Stimulated activated naive CD4-positive, alpha-beta T cell (primary cell): ENCODE measurements at places on chromosomes 12 and 14.

GRCh38 chr14:31205681-31206535 is 1.7 kb downstream of the HECTD1 start:
- peak; percentile 10 for DNase-seq

GRCh38 chr12:87430444-87430843 is 598.8 kb downstream of the C12orf50 start:
- no peak for DNase-seq

DNA sequence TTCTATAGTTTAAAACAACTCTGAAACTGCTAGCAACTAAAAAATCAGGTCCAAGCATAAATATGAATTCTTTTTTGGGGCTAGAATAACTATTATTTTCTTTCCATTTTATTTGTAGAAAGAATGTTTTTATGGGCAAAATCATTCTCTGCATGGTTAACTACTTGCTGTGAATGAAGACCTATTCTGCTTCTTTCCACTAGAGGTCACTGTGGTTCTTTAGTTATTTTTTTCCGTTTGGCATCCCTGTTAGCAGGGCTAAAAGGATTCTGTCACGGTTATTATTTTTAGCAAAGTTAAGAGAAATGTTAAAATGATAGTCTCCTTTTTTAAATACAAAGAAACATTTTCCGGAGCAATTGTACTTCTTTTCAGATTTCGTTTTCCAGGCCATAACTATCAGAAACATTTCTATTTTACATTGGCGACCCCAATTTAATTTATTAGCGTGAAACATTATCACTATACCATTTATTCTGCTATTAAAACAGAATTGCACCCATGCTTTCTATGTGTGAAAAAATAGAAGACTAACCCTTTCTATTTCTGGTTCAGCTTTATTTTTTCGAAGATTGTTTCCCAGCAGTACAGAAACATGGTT is 404.8 kb downstream of the ATP23 start:
- no peak for DNase-seq

DNA sequence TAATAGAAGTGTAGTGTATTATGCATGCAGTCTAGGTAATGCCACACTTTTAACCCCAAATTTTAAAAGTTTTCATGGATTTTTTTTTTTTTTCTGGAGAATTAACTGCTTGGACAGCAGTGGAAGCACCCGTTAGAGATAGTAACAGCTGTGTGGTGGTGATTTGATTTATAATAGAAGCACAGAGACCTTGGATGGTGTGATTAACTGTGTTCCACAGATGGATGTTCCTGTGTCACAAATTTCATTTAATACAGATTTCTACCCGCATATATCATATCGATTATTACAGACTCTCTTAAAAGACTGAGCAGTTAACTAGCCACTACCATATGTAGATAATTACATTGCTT is 47.0 kb downstream of the IFT81 start:
- no peak for DNase-seq

DNA sequence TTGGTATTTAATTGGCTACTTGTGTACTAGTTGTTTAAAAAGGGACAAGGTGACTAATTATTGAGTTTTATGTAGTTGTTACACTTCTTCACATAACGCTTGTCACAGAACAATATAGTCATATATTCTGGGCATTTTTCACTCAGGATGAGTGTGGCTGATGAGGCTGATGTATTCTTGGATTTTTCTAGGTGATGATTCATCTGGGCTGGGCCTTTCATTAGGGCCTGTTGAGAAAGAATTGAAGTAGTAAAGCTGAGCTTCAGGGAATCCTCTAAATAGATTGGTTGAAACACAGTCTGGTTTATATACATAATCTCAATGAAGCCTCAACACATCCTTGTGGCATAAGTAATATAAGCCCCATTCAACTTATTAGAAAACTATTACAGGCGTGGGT is 445.7 kb downstream of the DAD1 start:
- DNase-seq = no peak

DNA sequence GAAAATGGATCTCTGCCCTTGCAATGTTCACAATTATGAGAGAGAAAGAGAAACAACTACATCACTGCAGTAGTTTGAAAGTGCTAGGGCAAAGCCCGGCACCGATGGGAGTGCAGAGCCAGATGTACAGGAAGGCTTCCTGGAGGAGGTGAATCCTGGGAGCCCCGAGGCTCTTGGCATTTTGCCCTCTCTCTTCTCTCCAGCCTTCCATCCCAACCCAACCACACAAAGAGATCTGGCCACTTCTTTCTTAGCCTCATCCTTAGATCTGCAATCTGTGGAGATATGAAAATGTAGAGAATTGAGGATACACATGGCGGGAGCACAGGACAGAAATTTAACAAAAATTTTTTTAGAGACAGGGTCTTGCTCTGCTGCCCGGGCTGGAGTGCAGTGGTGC is 3.3 kb upstream of the PAPLN start:
- DNase-seq = no peak

DNA sequence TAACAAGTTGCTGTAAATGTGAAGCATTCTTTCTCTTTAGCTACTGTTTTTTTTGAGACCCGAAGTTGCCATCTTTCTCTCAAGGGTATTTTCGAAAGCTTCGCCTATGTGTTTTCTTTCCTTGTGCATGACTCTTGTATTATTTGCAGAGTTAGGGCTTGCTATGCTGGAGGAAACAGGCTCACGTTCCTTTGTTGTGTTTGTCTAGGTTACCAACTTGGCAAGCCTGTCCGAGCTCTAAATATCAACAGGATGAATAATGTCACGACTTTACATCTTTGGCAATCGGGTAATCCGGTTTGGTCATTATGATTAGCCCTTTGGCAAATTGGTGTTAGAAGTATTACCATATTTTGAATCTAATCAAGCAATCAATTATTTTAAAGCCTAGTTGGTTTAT is 15.9 kb upstream of the ATP6V0A2 start:
- no peak for DNase-seq
